ENCODE measurements at places on chromosomes 11 and 22.

DNA sequence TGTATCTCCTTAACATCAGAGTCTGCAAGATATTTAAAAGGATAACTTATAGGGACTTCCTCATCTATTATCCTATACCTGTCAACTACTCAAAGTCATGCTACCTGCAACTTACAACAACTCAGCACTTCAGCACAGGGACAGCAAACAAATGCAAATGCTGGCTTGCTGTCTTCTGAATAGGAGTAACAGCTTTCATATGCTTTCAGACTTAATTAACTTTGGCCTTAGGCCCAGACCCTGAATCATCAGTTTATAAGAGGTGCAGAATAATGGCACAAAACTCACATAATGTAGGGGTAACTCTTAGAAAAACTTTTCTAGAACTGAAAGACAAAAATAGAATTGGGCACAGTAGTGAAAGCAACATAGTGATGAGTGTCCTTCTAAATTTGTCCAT, 953.4 kb downstream of the DLG2 start:
- no peak for DNase-seq

- DNase-seq: no peak
Measured at GRCh38 chr22:40957601-40958000, 6.4 kb downstream of the RBX1 start.

DNA sequence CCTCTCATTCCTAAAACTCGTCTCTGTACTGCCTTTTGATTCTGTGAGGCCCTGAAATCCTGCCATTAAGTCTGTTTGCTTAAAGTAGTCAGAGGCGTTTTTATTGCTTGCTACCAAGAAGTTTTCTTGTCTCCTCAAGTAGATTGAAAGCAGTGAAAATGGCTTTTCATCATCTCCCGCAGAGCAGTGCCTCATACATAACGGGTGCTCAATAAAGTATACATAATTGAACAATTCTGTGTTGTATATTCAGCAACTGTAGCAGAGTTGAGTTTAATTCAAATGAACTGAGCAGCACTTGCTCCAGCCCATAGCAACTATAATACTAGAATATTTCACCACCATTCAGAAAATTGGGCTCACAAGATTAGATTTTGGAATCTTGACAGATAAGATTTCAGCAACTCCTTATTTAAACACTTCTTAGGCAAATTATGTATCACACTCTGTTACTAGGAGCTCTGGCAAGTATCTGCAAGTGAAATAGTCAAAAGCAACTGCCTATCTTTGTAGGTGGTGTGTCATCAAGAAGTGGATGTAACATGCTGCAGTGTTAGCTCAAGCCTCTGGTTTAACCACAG, 20.0 kb downstream of the FIBIN start:
- DNase-seq: no peak

DNA sequence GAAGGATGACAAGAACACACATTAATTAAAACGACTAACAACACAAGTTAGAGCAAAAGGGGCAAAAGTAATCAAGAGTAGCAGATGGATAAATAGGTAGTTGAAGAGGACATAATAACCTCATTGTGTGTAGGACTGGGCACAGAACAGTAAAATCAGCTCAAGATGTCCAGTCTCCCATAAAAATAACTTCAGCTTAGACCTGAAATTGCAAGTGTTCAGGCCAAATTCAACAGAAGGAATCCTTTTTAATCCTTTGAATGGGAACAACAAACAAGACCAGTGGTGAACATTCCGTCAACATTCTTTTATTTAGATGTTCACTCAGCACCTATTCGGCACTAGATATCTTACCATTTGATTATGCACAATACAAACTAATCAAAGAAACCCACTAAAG, 4.4 kb downstream of the MTMR2 start:
- DNase-seq: no peak

DNA sequence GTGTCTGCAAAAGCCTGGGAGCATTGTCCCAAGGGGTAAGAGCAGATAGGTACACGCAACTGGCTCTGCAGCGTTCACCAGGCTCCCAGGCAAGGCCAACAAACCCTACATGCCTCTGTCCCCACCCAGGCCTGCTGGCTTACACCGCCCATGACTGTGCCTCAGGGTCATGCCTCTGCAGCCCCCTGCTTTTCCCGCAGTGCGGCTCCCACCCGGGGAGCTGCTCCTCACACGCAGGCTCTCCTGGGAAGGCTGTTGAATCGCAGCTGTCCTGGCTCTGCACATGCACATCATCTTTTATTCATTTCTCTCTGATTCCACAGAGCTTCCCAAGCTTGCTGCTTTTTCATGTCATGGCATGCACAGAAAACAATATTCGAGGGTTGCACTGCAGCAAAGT, 29.2 kb upstream of the B3GAT1 start:
- DNase-seq: no peak

GRCh38 chr22:23065069-23065451, 5.3 kb upstream of the GNAZ start:
- DNase-seq: no peak

DNA sequence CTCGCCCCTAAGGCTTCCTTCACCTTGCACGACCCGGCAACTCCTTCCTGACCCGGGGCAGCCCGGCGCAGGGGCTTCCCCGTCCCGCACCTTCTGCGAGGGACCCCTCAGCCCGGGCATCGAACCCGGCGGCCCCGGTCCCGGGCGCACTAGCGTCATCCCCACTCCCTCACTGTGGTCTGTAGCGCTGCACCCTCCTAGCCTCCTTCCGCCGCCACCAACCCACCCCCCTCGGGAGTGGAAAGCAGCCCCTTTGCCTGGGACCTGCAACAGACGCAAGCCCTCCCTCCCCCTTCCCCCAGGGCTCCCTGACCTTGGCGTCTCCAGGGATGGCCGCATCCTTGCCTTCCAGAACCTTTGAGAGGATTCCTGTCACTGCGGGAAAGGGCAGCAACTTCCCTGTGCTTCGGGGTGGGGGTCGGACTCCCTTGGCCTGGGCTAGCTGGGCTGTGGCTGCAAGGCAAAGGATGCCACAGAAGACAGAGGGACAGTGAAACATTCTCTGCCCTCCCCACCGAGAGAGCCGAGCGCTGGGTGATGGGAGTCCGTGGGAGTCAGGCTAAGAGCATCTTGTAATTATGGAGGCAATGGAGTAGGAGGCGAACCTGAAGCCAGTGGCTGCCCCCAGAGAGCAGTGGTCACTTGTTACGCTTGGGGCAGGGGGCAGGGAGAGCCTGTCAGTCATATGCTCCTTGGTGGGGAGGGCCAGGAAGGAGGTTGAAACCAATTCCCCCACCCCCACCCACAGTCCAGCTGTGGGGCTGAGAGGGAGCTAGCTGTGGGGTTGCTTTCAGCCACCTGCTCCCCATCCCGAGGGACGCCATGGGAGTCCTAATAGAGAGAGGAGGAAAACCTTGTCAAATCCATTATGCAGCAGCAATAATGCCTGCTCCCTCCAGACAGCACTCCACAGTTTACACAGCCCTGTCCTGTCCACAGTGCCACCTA, 920 bp downstream of the TMEM132A start:
- no peak for DNase-seq

GRCh38 chr11:74162681-74163467, 7.9 kb downstream of the C2CD3 start:
- DNase-seq: no peak

DNA sequence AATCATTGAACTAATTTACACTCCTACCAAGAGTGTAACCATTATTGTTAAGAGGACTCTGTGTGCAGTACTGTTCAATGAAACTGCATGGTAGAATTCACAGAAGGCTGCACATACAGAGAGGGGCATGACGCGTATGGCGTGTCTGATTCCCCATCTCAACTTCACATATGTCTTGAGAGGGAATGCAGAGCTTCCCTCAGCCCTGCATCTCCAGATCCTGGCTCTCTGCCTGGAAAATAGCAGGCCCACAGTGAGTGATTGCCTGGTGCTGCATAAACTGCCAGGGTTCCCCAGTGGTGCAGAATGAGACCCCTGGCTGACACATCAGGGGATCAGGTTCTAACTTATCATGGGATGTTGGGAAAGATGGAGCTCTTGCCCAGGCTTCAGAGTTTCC, 260.2 kb upstream of the ISX start:
- no peak for DNase-seq

- no peak for DNase-seq
Measured at GRCh38 chr11:62925308-62925707, 4.1 kb upstream of the CHRM1 start.

- DNase-seq: no peak
Measured at GRCh38 chr22:37771081-37771480, 36.7 kb upstream of the GCAT start.

DNA sequence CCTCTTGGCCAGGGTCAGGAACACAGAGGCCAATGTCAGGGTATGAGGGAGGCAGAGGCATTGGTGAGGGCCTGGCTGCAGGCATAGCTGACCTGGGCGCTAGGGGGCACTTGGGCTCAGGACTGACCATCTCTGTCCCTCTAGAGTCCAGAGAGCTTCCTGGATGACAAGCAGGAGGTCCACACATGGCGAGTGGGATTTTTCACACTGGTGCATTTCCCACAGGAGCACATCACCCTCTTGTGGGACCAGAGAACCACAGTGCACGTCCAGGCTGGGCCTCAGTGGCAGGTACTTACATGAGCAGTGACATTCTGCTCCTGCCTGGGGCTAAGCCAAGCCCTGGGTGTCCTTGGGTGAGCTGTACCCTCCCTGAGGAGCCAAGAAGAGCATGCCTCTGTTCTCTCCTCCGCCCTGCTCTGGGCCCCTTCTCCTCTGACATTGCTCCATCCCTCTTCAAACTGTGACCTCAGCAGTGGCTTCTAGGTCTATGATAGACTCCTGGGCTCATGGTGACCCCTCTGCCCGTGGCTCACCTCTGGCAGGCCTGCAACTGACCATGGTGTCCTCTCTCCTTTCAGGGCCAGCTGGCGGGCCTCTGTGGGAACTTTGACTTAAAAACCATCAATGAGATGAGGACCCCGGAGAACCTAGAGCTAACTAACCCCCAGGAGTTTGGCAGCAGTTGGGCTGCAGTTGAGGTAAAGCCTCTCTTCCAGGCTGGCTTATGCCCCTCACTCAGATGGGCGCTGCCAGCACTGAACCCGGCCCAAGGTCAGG, 46.6 kb downstream of the OTOG start:
- no peak for DNase-seq

- no peak for DNase-seq
Measured at GRCh38 chr22:44729391-44730021, 22.9 kb upstream of the ARHGAP8 start.

DNA sequence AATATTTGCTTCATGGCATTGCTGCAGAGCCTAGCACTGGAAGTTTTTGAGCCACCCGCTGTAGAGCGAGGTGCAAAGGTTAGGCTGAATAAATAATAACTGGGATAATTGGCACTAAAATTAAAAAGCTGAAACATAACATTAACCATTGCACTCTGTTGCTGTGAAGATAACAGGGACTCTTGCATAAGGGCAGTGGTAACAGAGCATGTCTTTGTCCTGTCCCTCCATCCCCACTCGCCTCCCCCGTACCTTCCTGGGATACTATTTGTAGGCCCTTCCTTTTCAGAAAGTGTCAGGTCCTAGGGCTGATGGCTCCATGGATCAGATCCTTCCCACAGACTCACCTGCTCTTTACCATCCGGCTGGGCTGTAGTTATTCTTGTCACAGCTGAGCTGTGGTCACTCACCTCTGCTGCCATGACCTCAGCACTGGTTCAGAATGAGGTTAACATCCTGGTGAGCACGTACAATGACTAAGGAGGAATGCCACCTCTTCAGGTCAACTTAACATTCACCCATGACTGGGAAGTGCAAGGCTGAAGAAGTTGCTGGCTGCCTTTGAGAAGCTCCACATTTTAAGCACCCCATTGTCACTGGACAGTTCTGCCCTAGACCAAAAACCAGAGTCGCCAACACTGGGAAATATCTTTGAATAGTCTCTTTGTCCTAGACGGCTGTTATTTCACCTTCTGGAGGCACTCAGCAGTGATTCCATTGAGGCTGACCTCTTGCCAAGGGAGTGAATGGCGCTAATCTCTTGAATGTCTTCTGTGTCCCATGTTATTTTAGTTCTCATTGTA, 103.2 kb upstream of the KIRREL3 start:
- DNase-seq: no peak

DNA sequence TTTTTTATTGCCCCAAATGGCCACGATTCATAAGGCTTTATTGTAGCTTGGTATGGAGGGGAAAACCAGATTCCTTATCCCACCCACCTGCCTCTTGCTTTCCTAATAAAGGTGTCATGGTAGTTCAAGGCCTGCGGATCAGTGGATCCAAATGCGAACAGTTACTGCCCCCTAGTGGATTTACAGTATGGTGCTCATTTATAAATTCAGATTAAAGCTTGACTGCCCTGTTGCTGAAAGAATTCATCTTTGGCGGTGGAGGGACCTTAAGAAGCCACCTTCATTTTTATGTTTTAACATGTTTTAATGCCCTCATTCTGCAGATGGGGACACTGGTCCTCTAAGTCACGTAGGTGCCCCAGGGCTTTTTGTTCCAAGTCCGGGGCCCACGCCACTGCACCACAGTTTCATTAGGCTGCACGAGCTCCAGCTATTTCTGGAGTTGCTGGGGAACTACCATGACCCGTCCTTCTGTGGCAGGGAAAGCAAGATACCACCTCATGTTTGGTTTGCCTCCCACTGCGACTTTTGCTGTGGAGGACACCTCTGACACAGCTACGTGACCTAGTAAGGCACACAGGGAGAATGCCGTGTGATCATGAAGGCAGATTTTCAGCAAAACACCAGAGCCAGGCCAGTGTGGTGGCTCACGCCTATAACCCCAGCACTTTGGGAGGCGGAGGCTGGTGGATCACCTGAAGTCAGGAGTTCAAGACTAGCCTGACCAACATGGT, 15.6 kb upstream of the INCENP start:
- DNase-seq: no peak

GRCh38 chr22:42171417-42171816, 40.8 kb upstream of the CYP2D6 start:
- no peak for DNase-seq

- no peak for DNase-seq
Measured at GRCh38 chr11:129995163-129995562, 7.5 kb downstream of the PRDM10 start.

DNA sequence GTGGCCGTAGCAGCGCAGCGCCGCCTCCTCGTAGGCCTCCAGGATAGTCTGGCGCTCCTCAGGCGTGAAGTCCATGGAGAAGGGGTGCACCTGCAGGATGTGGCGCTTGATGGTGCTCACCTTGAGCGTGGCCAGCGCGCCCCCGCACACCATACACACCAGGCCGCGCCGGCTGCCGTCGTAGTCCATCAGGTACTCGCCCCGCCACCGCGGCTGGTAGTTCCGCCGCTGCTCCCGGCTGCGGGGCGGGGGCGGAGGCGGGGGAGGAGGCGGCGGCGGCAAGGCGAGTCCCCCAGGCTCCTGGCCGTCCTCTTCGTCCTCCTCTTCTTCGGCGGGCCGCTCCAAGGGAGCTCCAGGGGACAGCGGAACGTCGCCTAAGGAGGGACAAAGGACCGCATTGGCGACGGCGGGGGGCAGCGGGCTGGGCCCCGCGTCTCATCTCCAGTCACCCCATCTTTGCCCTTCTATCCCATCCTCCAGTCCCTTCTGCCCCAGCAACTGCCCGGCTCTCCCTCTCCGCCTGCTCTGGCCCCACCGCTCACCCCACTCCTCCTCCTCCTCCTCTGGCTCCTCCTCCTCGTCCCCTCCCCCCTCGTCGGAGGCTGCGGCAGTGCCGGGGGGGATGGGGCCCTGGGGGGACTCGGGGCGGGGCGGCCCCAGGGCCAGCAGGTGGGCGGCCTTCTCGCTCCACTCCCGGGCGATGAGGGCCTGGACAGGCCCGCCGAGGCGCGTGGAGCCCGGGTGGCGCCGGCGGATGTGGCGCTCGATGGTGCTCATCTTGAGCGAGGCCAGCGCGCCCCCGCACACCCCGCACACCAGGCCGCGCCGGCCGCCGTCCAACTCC, 4.9 kb downstream of the ZFTA start:
- DNase-seq: no peak

GRCh38 chr11:118012083-118012669, 26.0 kb downstream of the IL10RA start:
- no peak for DNase-seq

Measured in stimulated activated CD8-positive, alpha-beta memory T cell treated with anti-CD3 and anti-CD28 coated beads, Interleukin-4, amount 100 ng/mL, for 4 hours (primary cell).